Ovary (tissue), 10 donors: ENCODE measurements at places on chromosomes 6 and 20. TPM values are rescaled to one million over a fixed set of nuclear protein-coding genes. Genes with fewer than 3 reads are reported as not detected.

DNA sequence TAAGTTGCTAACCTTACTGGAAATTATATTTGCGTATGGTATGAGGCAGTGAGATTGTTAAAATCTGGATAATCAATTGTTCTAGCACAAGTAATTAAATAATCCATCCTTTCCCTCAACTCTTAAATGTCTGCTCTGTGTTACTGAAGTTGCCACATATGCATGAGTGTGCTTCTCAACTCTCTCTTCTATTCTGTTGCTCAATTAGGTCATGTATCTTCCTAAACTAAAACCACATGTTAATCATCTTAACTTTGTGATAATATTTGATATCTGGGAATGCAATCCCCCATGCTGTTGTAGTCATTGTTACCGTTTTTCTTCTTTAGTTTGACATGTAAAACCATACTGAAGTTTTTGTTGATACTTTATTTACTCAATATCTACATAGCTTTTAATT, 63.5 kb upstream of the STMND1 start:
- DNase-seq: no peak

Gene PPP1R14C
- not detected for total RNA-seq

DNA sequence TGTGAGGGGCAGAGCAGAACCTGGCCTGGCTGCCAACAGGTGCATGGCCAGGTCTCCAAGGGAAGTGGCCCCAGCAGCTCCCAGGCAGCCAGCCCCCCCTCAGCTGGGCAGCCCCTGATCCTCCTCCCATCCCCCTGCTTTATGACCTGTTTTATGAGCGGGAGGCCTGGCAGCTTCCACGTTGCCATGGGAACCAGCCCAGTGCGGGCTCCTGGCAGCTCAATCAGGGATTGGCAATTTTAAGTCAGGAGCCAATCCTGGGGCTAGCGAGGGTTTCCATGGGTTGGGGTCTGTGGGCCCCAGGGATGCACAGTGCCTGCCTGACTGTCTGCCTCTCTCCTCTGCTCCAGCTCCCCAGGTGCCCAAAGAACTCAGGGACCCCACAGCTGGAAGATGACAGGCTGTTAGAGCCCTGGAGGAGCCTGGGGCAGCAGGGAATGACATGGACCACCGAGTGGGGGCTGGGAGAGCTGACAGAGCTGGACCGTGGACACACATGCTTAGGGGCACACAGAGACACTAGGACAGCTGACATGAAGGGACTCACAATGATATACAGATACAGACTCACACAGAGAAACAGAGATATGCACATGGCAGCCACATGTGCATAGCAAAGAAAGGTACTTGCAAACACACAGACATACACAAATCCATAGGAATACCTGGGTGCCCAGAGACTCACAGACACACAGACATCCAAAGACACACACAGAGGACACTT, 56.5 kb upstream of the SIRPA start:
- no peak for DNase-seq

- no peak for DNase-seq
Observed at GRCh38 chr20:20606881-20607280, 105.6 kb downstream of the RALGAPA2 start.
